ENCODE measurements at places on chromosomes 7 and 10.
A peak's percentile ranks its signal among the peaks of the same experiment; 100 is the strongest.

DNA sequence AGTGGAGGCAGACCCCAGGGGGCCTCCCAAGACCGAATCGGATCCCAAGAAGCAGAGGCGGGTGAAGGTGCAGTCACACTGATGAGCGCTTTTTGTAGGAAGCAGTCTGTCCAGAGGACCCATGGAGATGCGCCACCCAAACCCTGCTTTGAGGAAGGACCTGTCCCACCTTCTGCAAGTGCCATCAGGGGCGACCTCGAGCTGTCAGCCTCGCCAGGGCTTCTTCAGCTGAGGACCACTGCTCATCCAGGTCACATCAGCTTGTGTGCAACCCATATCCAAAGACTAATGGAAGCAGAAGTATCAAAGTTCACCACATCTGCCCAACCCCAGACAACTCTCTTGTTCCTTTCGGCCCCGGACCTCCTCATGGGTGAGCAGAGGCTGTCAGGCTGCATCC is 61.5 kb downstream of the KCNH2 start:
- DNase-seq = no peak

GRCh38 chr7:132251327-132251659 is 325.0 kb downstream of the PLXNA4 start:
- DNase-seq = no peak

- DNase-seq = no peak
These were observed 11.5 kb upstream of the NPFFR1 start for GRCh38 chr10:70295321-70295720.

- DNase-seq = no peak
These were observed 332.5 kb downstream of the ZWINT start for GRCh38 chr10:56028298-56029132.

- DNase-seq = peak; percentile 95
These were observed at the start of gene AGAP3 for GRCh38 chr7:151085691-151086620. TSS of gene AGAP3 (plus strand) at chr7:151086475. CDS start at chr7:151086742, 267 bp downstream.

Measured in spleen (tissue), 13 donors.